ENCODE measurements at places on chromosomes 11 and 22.

GRCh38 chr11:115591380-115591779 is 87.2 kb upstream of the CADM1 start:
- DNase-seq: no peak

DNA sequence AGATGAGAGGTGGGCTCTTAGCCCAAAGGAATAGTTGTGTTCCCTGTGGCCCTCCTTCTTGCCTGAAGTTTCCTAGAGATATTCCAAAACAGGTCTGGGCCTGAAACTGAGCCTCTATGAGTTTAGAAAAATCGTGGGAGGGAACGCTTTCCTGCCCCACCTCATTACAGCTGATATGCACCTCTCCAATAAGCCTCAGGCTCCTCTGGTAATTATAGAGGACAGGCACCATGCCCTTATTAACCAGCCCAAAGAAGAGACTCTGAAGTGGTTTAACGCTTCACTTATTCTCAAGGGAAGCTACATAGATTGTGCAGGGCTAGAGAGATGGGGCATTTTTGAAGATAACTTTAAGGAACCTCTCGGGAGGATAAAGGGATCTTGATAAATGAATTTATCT is 3.4 kb upstream of the MPZL2 start:
- DNase-seq: no peak

DNA sequence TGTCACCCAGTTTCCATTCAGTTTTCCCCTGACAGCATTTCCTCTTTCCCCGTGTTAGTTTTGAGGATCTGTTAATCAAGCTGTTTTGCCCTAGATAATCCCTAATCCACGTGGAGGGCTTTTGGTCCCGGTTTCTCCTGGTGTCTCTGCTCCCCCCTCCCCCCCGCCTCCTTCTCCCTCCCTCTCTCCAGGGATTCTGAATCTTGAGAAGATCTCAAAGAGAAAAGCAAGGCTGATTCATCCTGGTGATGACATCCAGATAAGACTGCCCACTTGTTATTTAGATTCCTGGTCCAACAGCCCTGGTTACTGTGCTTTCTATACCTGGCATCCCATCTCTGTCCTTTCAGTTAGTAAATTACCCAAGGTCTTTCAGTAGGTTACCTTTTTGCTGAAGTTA is 59.4 kb downstream of the KCNA4 start:
- no peak for DNase-seq

DNA sequence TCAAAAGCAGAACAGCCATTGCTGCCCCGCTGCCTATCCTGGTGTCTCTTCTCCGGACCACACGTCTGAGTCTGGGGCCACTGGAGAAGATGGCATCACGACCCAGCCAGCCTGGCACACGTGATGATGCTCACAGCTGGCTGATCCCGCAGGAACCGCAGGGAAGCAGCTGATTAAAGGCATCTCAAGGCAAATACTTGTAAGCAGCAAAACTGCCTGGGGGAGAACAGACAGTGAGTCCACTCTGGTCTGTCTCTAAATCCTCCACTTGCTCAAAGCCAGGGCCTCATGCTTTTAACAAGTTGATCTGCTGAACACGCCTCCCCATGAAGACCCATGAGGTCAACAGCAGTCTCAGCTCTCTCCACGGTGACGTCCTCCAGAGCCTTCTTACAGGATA is 108.6 kb downstream of the BRD1 start:
- DNase-seq: no peak

DNA sequence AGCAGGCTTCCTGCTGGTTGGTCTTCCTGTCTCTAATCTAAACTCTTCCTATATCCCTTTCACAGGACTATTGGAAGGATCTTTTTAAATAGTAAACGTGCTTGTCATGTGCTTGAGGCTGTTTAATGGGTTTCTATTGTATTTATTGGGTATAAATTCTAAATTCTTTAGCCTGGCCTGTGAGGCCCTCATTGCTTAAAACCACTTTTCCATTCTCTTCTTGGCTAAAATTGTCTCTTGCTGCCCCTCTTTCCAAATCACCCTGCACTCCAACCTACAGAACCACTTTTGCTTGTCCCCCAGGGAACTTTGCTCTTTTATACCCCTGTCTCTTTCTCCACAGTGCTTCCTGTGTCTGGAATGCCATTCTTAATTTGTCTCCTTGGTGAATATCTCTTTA is 46.4 kb upstream of the MUC15 start:
- DNase-seq: no peak

GRCh38 chr11:62144641-62145255 is 20.9 kb downstream of the INCENP start:
- DNase-seq: no peak

- DNase-seq: no peak
Observed at GRCh38 chr22:45934168-45934564, 42.8 kb downstream of the WNT7B start.

DNA sequence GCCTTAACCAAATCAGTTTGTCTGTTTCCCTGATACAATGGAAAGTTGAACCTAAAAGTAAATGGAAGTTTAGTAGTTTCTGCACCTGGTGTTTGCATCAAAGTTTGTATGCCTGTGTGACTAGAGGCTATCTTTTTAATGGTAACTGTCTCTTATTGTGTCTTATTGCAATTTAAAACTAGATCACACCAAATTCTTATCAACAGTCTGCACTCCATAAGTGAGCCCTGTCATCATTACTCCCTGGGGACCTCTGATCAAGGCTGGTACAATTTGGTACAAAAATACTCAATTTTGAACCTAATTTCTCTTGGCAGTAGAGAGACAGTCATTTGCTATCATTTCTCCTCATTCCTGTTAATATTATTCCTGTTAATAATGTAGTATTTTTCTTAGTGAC is 38.1 kb downstream of the ARHGAP1 start:
- DNase-seq: no peak

DNA sequence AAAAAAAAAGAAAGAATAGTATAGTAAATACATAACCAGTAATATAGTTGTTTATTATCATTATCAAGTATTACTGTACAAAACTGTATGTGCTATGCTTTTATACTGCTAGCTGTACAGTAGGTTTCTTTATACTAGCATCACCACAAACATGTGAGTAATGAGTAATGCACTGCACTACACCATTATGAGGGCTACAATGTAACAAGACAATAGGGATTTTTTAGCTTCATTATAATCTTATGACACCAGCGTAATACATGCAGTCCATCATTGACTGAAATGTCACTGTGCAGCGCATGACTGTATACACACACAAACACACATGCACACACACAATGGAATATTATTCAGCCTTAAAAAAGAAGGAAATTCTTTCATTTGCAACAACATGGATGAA is 111.5 kb upstream of the ZBED5 start:
- DNase-seq: no peak

- no peak for DNase-seq
Observed at GRCh38 chr22:49866646-49867045, 13.0 kb downstream of the ZBED4 start.

DNA sequence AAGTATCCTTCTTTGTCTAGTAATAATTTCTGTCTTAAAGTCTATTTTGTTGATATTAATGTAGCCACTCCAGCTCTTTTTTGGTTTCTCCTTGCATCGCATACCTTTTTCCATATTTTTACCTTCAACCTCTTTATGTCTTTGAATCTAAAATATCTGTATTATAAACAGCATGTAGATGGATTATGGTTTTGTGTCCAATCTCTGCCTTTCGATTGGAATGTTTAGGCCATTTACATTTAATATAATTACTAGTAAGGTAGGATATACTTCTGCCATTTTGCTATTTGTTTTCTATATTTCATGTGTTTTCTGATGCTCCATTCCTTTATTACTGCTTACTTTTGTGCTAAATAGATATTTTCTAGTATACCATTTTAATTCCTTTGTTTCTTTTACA is 39.5 kb downstream of the TMPRSS5 start:
- DNase-seq: no peak

DNA sequence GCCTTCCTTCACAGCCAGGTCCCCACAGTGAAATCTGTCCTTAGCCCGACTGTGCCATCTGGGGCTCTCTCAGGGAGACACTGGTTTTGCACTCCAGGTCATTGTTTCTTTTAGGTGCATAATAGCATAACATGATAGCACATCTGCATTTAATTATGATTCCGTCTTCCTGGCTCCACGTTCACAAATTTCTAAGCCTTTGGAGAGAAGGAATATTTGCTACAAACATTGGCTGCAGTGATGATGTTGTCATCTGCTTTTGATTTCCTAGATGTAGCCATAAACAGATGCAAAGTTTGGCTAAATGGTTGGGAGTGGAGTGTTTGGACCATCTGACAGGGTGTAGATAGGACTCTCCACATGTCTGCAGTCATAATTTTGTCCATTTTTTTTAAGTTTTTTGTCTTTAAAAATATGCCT is 12.0 kb upstream of the CAT start:
- DNase-seq: no peak

DNA sequence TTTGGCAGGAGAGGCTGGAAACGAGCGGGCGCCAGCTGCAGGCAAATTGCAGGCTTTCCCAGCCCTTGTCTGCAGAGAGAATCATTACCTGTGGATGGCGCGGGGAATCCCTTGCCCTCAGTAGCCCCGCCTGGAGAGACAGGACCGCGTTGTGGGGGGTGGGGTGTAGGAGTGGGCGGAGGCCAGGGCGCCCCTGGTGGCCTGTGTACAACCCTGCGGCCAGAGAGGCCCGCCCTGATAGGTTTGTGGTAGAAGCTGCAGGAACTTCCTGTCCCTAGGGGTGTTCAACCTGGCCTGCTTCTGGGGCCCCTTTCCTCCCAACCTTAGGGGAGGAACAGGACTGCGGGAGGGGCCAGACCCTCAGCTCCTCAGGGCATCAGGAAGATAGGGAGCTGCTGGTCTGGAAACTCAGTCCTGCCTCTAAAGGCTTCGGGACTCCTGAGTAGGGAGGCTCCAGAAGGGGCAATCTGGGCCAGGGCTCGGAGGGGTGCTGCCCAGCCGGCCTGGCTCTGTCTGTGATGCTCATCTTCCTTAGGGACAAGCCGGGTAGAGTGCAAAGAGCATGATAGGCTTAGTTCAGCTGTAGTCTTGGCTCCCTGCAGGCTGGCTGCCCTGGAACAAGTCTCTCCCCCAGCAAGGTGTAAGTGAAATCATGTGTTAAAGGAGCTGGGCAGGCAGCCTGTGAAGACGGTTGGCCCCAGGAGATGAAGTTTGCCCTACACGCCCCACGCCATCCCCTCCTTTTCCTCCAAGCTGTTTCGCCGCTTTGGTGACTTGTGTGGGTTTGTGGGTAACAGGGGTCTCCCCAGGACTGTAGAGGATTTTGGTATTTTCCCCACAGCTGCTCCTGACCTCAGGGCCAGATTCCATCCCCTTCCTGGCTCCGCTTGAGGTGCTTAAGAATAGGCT is 24.1 kb upstream of the SUSD2 start:
- peak; percentile 67 for DNase-seq

GRCh38 chr11:69466039-69466438 is 15.4 kb upstream of the LINC01488 start:
- DNase-seq: no peak

DNA sequence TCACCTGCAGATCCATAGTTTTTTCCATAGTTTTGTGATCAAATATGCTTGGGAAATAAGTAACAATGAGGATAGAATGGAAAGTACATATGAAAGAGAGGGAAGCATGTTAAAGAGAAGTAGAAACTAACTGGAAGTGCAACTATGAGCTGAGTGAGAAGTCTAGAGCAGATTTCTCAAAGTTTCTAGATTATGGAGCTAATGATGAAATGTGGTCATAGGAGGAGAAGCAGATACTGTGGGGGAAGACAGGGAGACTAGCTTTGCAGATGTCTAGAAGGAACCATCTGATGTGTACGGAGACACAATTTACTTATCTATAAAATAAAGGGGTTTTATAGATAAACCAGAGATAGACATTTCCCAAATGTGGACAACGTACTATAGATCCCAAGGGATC is 37.1 kb downstream of the RELT start:
- no peak for DNase-seq

DNA sequence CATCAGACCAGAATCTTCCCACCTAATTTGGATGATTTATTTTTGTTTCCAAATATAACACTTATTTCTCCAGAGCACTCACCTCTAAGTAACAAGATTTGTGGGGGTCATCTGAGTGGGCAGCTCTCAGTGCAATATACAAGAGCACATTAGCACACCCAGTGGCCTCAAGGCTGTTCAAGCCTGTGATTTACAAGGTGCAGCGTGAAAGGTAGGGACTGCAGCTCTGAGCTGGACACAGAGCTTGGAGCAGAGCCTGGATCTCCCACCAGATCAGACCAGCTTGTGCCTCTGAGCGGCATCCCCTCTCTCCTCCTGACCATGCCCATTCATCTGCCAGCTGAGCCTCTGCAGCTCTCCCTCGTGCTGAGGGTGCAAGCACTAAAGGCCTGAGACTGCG is 323.3 kb upstream of the ZC3H12C start:
- DNase-seq: no peak

- no peak for DNase-seq
Observed at GRCh38 chr11:66420671-66421476, at the start of gene NPAS4. NPAS4 (plus strand) TSS chr11:66421035; CDS start chr11:66421180, 145 bp downstream.

- no peak for DNase-seq
Observed at GRCh38 chr11:119520966-119521365, 98.0 kb upstream of the THY1 start.

- DNase-seq: no peak
Observed at GRCh38 chr11:1669546-1670218, 27.3 kb upstream of the KRTAP5-6 start.

DNA sequence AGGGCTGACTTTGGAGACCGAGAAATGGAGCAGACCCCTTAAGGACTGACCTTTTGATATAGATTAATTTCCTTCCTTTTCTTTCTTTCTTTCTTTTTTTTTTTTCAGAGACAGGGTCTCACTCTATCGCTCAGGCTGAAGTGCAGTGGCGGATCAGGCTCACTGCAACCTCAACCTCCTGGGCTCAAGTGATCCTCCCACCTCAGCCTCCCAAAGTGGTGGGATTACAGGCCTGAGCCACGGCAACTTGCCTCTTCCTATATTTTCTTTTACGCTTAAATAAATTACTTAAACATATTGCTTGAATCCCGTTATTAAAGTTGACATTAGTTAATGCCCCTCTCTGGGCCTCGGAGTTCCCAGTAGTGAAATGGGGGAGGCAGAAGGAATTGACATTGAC is 350 bp upstream of the KCTD14 start:
- no peak for DNase-seq

DNA sequence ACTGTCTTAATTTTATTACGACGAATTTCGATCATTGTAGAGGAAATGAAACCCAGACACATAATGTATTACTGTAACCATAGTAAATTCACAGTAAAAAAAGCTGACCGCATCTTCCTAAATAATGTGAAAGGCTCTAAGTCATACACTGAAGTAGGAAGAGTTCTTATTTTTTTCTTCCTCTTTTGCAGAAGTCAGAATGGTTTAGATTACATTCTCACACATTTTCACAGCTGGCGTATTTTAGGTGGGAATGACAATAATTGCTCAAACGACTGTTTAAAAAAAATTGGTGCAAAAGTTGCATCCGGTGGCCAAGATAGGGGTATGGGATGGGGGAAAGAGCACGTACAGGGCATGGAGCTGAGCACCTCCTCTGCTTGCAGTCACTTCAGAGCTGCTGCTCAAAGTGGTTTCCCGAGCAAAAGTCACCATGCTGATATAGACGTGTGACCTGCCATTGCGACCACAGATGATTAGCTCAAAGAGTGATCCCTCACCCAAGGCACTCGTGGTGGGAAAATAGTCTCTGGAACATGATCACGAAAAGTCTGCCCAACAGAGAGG is 35.3 kb downstream of the MMP13 start:
- no peak for DNase-seq

Data from HCT116 (cell line).